ENCODE measurements at places on chromosomes 12 and 14.

DNA sequence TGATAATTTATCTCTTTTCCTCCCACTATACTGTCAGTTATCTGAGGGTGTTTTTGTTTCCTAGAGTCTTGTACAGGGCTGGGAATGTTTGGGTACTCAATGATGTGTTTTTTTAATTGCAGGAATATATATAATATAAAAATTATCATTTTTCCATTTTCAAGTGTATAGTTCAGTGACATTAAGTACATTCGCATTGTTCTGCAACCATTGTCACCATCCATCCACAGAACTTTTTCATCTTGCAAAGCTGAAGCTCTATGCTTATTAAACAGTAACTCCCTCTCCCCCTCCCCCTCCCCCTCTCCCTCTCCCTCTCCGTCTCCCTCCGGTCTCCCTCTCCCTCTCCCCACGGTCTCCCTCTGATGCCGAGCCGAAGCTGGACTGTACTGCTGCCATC, 93.0 kb upstream of the MANSC4 start:
- DNase-seq, result no peak

DNA sequence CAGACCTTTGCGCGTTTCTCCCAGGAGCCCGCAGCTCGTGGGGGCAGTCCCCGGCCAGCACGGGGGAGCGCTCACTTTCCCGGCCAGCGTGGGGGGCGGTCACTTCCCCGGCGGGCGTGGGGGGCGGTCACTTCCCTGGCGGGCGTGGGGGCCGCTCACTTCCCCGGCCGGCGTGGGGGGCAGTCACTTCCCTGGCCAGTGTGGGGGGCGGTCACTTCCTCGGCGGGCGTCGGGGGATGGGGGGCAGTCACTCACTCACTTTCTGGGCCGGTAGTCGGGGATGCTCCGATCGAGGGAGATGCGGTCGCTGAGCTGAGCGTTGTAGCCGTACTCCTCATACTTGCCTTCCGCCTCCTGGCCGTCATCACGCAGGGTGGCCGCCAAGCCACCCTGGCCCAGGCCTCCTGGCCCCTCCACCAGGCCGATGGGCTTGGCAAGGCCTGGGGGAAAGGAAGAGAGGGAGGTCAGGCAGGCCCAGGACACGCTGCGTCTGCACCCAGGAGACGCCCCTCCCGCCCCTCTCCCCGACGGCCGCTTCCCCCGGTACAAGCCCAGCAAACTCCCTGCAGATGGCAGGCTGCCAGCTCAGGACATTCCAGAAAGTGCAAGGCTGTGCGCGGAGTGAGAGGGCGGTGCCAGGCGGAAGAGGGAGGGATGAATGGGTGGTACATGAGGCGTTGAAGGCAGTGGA, 43.3 kb downstream of the GALNT9 start:
- no peak for DNase-seq

DNA sequence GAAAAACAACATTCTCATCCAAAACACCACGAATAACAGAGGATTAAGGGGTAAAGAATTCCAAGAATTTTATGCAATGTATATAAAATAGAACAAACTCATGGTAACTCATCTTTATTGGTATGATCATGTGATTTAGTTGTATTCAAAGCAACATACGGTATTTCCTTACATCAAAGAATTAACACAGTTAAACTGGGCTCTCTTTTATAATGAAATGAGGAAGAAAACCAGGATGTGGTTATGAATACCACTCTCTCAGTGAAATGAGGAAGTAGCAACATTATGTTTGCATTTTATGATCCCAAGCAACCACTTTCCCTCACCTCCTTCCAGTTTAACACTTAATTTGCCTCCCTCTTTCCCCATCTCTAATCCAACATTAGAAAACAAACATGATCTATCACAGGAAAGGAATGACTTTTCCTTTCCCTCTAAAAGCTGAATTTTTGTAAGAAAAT, 22.9 kb downstream of the SPTLC2 start:
- DNase-seq, result no peak

DNA sequence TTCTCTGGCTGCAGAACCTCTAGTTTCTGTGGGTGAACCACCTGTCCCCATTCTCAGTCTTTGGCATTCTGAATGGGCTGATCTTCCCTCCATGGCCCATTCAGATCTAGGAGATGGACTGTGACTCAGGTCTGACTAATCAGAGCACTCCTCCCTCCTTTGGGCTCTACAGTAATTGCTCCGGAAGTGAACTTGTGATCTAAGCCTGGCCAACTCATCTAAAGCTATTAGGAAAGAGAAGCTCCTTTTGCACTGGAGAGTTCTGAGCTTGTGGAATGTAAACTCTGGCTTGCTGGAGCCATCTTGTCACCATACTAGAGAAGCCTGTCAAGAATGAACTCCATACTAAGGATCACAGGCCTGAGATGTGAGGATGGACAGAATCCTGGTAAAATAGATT, 168.2 kb downstream of the SUDS3 start:
- no peak for DNase-seq

GRCh38 chr14:86003998-86004397, 474.1 kb downstream of the FLRT2 start:
- no peak for DNase-seq

GRCh38 chr12:123270214-123271000, 1.2 kb downstream of the CDK2AP1 start:
- no peak for DNase-seq

GRCh38 chr12:128978067-128978466, 124.8 kb downstream of the GLT1D1 start:
- no peak for DNase-seq

GRCh38 chr14:81559385-81559784, 25.7 kb upstream of the SEL1L start:
- DNase-seq, result no peak

DNA sequence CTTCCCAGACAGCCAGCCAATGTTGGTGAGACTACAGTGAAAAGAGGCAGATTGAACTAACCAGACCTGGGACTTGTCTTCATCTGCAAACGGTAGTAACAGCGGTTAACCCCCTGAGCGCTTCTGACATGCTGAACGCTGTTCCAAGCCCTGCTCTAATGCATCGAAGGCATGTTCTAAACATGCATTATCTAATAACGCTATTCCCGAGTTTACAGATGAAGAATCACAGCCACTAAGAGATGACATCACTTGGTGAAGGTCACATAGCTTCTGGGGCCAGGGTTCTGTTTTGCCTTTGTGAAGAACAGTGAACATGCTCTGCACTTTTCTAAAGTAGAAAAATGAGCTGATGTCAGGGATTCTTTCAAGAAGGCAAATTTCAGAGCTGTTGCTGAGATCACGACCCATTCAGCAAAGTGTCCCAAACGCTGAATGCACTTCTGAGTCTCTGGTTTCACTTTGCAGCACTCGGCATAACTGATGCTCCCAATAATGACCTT, 56.0 kb downstream of the FOS start:
- DNase-seq, result no peak

DNA sequence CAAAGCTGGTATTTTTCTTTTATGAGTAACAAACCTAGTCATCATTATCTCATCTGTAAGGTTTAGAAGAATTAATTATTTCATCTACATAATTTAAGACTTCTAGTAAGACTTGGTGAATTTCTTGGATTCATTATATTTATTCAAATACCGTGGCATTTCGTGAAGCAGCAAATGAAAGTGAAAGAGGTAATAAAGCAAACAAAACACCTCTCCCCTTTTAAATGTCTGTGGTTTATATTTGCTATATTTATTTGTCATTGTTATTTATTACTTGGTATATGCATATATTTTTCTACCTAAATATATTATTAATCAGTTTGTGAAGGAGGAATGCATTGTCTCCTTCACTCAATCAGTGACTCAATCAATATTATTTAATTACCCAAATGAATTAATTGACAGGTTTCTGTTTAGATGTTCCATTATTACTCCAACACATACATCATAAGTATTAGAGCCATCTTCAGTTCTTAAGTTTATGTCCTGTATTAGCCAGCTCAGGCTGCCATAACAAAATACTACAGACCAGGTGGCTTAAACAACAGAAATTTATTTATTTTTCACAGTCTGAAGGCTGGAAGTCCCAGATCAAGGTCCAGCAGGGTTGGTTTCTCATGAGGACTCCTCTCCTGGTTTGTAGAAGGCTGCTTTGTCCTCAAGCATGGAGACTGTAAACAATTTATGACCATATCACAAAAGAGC, 6.6 kb downstream of the CFAP54 start:
- no peak for DNase-seq

DNA sequence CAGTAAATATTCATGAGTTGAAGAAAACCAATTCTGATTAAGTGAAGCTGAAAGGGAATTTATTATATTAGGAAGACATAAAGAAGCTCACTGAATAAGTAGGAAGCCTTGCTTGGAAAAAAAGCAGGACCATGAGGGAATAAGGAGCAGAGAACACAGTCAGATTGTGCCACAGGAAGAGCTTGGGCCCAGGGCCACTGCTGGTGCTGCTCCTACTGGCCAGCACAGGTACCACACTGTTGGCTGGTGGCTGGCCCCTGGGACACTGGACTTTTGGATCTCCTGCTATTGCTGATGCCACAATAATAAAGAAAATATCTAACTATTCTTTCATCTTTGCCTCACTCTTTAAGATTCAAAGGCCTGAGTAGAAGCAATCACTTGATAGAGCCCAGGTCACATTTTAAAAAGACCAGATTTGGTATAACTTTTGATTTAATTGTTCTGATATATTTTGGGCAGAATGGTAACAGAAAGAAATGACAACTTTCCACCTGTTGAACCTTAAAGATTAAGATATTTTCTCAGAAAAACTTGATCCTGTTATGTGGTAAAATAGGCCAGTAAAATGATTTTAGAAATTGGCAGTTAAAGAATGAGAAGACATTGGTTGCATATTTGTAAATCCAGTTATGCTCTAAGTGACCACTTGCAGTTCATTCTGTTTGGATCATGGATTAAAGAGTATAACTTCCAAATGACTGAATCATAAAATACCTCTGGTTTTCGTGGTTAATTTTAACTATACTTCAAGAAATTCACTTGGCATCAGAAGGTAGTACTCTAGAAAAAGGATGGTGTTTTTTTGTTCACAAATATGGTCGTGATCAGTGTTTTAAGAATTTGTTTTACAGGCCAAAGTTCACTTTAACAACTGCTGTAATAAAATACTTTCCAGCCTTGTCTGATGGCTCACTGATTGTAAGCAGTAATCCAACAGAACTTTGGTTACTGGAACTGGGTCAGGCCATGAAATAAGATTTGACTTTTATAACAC, 68.3 kb downstream of the DERA start:
- peak; percentile 27 for DNase-seq

DNA sequence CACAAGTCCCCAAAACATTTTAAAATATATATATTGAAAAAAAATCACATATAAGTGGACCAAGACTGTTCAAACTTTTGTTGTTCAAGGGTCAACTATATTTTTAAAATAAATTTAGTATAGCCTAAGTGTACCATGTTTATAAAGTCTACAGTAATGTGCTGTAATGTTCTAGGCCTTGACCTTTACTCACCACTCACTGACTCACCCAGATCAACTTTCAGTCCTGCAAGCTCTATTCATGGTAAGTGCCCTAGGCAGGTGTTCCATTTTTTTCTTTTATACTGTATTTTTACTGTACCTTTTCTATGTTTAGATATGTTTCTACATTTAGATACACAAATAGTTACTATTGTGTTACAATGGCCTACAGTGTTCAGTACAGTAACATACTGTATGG, 23.4 kb upstream of the TMTC1 start:
- DNase-seq, result no peak

GRCh38 chr12:29012673-29013072, 136.4 kb upstream of the FAR2 start:
- DNase-seq, result no peak

- no peak for DNase-seq
Measured at GRCh38 chr12:38809832-38810231, 95.6 kb downstream of the CPNE8 start.

DNA sequence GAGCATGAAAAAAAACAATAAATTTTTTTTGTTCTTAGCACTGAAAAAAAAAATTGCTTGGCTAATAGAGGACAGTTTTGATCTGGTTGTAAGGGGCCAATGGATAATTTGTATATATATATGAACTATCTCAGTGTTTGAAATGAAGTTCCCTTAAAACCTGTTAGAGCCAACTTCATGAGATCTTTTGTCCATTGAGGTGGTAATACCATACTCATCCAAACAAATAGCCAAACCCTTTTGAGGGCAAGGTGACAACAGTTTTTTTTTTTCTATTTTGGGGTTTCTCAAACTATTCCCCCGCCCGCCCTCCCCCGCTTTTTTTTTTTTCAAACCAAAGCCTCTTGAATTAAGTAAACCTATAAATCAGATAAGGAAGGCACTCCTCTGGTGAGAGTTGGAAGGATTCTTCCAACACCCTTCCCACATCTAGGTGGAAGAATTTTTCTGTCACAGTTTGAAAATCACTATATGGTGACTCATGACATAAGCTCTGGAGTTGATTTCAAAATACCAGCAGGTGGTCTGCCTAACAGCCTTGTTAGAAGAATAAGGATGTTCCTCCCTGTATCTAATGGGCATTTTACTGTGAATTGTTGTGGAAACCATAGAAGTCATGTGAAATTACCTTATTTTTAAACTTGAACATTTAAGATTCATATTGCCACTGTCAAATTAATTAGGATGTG, 10.2 kb downstream of the ARHGAP5 start:
- no peak for DNase-seq

- no peak for DNase-seq
Measured at GRCh38 chr14:56137453-56137807, 19.2 kb downstream of the PELI2 start.

GRCh38 chr14:105248368-105249181, at the start of gene BTBD6:
Gene BTBD6 (plus strand): TSS chr14:105248533. CDS start chr14:105248712, 179 bp downstream.
- DNase-seq, result peak; percentile 49

GRCh38 chr12:98123021-98123461, 392.3 kb upstream of the TMPO start:
- DNase-seq, result no peak

DNA sequence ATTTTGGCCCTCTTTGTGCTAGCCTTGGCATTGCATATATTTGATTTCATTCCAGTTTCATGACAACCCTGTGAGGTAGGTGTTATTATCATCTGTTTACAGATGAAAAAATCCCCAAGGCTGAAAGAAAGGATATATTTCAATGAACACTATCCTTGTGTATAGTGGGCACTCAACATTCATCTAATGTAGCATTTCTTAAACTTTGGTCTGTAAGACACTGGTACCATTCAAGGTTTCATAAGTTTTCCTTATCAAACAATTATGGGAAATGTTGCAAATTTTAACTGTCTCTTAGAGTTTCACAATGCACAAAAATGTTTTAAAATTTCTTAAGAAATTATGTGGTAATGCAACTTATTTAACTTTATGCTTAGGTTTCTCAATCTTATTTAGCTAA, 44.3 kb downstream of the ATP23 start:
- DNase-seq, result no peak
